ENCODE measurements at places on chromosomes 2 and 18. TPM values are rescaled to one million over a fixed set of nuclear protein-coding genes. Genes with fewer than 3 reads are reported as not detected.
A peak's percentile ranks its signal among the peaks of the same experiment; 100 is the strongest.

GRCh38 chr2:44121899-44122298, 46.8 kb upstream of the PPM1B start:
- DNase-seq: no peak

DNA sequence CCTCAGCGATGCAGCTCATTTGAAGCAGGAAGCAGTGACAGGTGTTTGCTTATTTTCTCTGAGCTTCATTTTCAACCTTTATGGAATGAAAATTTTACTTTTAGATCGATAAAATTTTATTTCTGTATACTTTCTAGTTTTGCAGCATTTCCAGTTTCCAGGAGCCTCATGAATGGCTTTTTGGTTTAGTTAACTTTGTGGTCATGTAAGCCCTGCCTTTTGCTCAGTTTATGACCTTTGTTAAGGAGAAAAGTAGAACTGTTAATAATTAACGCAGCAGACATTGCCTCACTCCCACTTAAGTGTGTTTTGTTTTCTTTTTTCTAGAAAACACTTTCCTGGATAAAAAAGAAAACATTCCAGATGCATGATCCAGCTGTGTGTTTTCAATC, 4.4 kb upstream of the FARP2 start:
- DNase-seq: no peak

DNA sequence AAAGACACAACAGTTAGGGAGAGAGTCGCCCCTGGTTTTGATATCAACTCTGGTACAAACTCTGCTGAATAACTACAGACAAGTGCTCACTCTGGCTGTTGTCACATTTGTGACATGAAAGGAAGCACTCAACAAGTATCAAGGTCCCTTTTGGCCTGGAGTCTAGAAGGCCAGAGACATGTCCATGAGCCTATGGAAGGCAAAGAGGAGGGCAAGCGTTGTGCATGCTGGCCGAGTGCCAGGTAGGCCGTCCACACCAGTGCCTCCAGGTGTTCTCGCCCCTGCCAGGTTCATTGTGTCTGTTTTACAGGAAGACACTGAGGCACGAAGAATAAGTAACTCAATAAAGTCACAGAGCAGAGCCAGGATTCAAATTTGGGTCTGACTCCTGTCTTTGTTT, 21.1 kb downstream of the ILKAP start:
- no peak for DNase-seq

DNA sequence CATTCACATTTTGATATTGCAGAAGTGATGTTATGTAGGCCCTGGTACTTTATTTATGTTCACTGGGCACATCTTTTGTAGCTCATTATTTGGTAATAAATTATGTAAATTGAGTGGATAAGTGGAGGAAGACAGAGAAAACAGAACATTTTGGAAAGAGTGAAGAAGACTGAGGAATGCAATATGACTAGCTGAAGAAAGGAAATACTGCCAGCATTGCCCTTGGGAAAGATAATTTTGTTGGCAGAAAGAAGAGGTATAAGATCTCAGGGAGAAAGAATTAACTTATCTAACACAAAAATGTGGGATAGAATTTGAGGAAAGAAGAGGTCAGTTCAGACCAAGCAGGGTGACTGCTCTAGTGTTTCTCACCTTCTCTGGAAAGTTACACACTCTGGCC, 118.8 kb downstream of the TTC27 start:
- DNase-seq: no peak

The CHRND gene
- not detected for total RNA-seq

The NEU2 gene
- total RNA-seq: not detected

- DNase-seq: no peak
These were observed 76.1 kb upstream of the GYPC start for GRCh38 chr2:126579868-126580267.

DNA sequence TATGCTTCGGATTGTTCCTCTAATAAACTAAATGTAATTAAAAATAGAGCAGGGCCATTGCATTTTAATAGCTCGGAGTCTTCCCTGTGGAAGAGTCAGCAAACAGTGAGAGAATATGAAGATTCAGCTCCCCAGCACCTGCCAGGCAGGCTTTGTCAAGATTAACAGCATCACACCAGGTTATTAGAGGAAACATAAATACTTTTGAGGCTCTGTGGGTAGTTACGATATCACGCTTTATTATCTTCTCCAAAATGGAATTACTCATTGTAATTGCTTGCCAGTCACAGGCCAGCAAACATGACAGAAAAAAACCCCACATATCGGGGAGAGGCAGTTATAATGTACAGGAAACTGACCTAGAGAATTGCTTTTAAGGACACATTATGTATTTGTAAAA, 303.9 kb downstream of the CPS1 start:
- DNase-seq: no peak

The ASIC4 gene
- not detected for total RNA-seq

GRCh38 chr18:1658908-1659566, 754.4 kb downstream of the ADCYAP1 start:
- DNase-seq: no peak

- no peak for DNase-seq
These were observed at the start of gene CACNB4 for GRCh38 chr2:152098496-152099366. Gene CACNB4 (minus strand): TSS chr2:152099044.

The FOXI3 gene
- not detected for total RNA-seq

DNA sequence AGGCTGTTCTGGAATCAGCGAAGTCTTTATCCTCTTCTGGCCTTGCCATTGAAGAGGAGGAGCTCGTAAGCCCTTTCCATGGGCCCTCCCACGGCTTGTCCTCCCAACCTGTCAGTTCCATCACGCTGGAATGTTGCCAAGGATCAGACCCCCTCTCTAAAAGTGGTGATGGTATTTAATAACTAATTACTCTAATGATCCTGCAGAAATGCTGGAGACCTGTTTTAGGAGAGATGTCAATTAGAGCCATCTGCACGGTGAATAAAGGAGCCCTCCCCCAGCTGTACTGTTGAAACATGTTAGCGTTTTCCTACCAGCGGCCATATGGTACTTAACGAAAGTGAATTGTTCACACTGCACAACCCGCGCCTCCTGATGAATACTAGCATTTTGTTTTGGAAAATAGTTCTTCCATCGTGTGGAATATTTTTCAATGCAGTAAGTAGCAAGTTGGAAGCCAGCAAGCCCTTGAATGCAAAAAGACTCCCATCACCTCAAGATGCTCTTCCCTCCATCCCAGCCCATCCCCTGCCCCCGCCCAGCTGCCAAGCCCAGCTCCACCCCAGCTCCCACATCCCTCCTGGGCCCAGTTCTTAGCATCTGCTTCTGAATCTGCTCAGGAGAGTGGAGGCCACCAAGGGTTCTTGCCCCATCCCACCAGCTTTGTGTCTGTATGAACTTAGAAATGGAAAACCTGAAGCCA, 145.4 kb downstream of the KLHL29 start:
- no peak for DNase-seq

GRCh38 chr18:36580266-36580665, 248.5 kb downstream of the TPGS2 start:
- peak; percentile 29 for DNase-seq

GRCh38 chr18:5961097-5961827, 65.9 kb upstream of the TMEM200C start:
- DNase-seq: no peak

DNA sequence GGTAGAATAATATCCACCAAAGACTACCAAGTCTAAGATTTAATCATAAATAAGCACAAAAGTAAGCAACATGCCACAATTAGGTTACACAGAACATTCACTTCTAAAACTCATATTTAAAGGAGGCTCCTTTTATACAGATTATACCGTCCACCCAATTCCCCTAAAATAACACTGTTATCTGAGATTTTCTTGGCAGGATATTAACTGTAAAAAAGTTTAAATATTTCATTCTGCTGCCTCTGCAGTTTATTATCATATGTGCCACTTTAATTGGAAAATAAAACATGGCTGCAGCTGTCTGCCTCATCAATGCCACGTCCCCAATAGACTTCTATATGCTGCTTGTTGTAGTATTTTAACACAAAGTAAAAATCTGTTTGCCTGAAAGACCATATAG, 140.9 kb downstream of the DTNB start:
- no peak for DNase-seq

- DNase-seq: no peak
These were observed 166.3 kb upstream of the SKOR2 start for GRCh38 chr18:47417807-47418206.

The ITGA6 gene
- 26.8 TPM for total RNA-seq

GRCh38 chr2:43329637-43330036, 103.2 kb upstream of the ZFP36L2 start:
- no peak for DNase-seq

The STPG4 gene
- total RNA-seq: not detected

The GAL3ST2 gene
- not detected for total RNA-seq

- DNase-seq: no peak
These were observed 123.5 kb downstream of the LAMA3 start for GRCh38 chr18:23812546-23813440.

DNA sequence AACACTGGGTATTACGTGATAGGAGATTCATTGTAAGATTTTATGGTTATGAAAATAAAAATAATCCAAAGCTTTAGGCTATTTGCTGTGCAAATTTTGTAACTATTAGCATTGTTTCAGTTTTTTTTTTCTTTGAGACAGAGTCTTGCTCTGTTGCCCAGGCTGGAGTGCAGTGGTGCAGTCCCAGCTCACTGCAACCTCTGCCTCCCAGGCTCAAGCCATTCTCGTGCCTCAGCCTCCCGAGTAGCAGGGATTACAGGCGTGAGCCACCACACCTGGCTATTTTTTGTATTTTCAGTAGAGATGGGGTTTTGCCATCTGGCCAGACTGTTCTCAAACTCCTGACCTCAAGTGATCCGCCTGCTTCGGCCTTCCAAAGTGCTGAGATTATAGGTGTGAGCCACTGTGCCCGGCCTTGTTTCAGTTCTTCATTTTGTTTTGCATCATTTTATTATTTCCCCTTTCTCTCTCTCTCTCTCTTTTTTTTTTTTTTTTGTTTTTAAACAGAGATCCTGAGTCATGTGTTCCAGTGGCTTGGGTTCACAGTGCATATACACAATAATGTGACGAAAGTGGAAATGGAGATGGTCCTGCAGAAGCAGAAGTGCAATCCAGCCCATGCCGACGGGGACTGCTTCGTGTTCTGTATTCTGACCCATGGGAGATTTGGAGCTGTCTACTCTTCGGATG, 25.8 kb downstream of the CASP10 start:
- DNase-seq: no peak

GRCh38 chr2:203432811-203433210, 102.3 kb downstream of the RAPH1 start:
- DNase-seq: no peak

The UGT1A7 gene
- not detected for total RNA-seq

DNA sequence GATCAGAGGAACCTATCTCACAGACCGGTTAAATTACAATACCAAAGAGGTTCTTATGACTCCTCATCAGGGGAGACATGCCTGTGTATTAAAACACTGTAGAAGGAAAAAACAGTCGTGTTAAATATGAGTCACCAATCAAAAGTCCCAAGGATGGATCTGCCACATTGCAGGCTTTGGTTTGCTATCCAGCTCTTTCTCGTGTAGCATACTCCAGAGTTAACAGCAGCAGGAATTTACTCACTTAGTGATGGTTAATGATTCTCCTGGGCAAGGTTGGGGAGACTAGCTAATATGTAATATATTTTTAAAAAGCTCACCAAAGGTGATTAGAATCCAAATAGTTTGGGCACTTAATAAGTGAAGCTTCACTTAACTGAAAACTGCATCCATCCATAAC, 109.7 kb downstream of the MBD5 start:
- no peak for DNase-seq

The ATP8B1 gene
- total RNA-seq: 0.64 TPM

GRCh38 chr18:4653418-4653817, 198.3 kb upstream of the DLGAP1 start:
- DNase-seq: no peak

GRCh38 chr18:74914648-74915047, 294.3 kb downstream of the PTGR3 start:
- DNase-seq: no peak

DNA sequence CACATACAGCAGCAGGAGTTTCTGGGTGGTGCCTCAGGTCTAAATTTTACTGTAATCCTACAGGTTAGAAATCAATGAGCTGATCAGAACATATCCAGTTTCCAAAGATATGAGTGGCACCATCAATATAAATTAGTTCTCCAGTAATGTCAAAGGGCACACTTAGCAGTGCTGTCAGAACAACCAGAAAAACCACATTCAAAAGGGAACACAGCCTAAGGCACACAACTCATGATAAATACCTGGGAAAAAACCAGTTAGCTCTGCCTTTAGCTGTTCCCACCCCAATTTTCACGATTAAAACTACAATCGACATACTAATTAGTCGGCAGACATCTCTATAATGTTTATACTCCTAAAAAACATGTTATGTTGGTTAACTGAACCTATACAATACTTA, 31.5 kb downstream of the ATP8B1 start:
- no peak for DNase-seq
